ENCODE measurements at places on chromosomes 16 and 17. TPM values are rescaled to one million over a fixed set of nuclear protein-coding genes. Genes with fewer than 3 reads are reported as not detected.

DNA sequence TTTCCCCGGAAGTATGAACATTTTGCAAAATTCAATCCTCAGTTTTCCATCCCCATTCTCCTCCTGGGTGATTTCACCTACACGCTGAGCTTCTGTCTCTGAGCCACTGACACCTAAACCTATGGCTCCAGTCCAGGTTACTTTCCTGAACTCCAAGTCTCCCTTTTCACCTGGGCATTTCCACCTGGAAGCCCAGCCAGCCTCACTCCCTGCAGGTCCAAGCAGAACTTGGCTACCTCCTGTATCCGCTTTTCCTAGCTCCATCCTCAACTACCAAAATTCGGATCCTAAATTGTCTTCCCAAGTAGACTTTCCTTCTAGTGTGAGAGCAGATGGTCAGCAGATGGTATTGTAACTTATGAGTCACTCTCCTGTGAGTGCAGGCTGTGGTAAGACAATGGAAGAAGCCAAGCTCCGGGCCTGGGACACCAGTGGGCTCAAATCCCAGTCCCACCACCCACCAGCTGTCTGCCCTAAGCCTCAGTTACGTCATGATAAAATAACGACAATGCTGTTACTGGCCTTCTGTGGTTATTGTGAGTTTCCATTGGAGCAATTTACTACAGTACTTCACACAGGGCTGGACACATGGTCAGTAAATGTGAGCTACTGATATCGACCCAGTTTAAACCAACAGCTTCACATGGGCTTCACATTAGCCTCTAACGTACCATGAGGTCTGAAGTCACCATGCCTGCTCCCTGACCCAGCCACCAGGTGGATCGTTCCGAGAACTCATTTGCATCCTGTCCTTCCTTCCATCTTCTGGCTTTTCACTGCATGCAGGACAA, 33.3 kb downstream of the PECAM1 start:
- DNase-seq: no peak

GDPD3 gene
- 9.1 TPM for total RNA-seq

AANAT gene
- not detected for total RNA-seq

CD300LB gene
- not detected for total RNA-seq

GRCh38 chr17:1095090-1095852, 84.5 kb downstream of the ABR start:
- DNase-seq: no peak

- no peak for DNase-seq
Measured at GRCh38 chr16:5001571-5001970, 32.2 kb downstream of the NAGPA start.

GRCh38 chr16:68342620-68343019, 31.8 kb downstream of the PRMT7 start:
- no peak for DNase-seq
